ENCODE measurements at places on chromosomes 5 and 9.

GRCh38 chr5:11047030-11047429, 286.0 kb upstream of the DAP start:
- no peak for DNase-seq

GRCh38 chr5:89421035-89421434, 538.1 kb upstream of the MEF2C start:
- peak; percentile 6 for DNase-seq

GRCh38 chr9:94302426-94302825, 26.0 kb downstream of the NUTM2F start:
- DNase-seq: no peak

DNA sequence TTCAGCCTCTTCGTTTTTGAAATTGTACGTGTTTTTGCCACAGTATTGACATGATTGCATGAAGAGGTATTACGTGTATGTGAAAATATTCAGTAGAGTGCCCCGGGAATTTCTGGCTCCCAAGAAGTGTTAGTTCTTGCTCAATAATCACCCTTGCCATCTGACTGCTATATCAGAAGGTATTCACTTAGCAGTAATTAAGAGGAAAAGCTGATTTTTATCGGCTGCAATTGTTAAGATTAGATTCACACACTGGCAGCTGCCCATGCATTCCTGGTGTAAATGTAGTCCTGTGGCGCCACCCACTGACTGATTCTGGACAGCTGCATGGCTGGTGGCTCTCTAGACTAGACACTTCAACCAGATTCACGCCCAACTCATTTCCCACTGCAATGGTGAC, 440.1 kb upstream of the ADAMTS16 start:
- DNase-seq: peak; percentile 65

DNA sequence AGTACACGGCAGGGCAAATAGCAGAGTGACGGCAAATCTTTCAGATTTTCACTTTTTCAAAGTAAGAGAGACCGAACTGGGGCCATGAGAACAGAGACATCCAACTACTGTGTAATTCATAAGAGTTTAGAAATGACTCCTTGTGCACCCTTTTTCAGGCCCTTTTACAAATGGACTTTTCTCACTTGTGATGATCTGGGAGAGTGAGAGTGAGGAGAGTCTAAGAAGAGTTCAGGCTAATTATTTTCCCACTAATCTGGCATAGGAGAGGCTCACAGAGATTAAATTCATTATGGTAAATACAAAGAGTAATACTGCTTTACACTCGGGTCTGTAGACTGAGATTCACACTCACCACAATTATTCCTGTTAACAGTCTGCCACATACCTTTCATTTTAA, 880 bp upstream of the CCNG1 start:
- DNase-seq: no peak

DNA sequence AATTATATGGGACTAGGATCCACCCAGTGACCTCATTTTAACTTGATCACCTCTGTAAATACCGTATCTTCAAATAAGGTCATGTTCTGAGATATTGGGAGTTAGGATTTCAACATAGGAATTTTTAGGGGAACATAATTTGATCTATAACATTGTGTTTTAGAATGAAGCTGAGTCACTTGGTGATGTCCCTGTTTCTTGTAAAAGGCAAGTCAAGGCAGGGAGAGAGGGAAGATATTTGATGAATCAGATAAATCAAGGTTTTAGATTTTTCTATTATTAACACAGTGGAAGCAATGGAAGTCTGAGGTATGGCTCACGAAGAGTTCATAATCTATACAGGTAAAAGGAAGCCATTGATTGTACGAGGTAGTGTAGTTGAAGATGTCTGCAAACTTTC, 11.8 kb upstream of the GPR151 start:
- DNase-seq: no peak

DNA sequence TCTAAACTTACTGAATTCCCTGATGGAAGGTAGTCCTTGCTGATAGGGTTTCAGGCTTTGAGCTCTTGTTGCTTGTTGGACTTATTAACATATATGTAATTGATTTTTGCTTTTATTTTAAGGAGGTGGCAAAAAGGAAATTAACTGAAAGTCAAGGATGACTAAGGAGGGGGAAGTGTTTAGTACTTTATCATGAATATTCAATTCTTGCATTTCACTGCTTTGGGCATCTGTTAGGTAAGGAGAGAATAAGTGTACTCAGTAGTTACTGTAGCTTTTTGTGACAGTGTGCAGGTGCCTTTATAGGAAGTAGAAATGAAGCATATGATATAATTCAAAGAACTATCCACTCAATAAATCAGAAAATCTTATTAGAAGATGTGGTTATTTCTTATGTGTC, 47.1 kb downstream of the DMXL1 start:
- no peak for DNase-seq

DNA sequence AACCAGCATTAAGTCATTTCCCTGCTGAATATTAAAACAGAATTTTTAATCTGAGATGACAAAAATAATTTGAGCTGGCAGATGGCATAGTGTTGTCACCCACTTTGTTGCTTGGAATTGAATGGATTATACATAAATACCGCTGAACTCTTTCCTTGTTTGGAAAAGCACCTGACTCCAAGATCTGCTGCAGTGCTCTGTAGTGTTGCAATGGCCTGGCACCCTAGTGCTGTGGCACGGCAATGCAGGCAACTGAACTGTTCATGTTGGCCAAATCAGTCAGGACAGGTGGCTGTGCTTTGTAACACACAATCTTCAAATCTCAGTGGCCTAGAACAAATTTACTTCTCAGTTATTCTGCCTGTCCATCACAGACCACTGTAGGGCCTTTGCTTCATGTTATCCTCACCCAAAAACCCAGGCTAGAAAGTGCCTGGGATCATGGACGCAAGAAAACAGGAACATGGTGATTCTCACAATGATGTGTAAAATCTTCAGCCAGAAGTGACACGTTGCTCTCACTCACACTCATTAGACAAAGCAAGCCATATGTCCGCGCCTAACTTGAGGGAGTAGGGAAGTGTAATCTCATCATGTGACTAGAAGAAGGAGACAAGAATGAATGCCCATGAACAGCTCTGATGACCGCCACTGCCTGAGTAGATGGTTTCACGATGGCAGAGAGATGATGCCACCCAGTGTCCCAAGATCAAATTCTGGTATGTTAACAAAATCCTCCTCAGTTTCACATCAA, 191.9 kb upstream of the PUM3 start:
- no peak for DNase-seq

DNA sequence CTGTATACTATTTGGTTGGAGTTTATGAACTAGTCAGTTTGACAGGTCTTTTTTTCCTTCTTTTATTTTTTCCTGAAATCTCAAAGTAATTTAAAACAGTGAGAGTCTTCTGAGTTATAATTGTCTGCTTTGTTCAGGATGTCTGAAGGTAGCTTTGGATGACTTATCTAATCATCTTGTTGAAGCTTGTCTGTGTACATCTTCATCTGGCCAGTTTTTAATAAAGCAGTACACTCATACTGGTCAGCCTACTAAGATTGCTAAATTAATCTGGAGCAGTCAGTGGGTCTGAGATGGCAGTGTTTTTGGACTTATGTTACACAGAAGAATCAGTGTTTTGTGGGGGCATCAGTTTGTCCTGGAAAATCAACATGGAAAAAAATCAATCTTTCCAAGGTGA, 482.4 kb downstream of the CDH10 start:
- no peak for DNase-seq

DNA sequence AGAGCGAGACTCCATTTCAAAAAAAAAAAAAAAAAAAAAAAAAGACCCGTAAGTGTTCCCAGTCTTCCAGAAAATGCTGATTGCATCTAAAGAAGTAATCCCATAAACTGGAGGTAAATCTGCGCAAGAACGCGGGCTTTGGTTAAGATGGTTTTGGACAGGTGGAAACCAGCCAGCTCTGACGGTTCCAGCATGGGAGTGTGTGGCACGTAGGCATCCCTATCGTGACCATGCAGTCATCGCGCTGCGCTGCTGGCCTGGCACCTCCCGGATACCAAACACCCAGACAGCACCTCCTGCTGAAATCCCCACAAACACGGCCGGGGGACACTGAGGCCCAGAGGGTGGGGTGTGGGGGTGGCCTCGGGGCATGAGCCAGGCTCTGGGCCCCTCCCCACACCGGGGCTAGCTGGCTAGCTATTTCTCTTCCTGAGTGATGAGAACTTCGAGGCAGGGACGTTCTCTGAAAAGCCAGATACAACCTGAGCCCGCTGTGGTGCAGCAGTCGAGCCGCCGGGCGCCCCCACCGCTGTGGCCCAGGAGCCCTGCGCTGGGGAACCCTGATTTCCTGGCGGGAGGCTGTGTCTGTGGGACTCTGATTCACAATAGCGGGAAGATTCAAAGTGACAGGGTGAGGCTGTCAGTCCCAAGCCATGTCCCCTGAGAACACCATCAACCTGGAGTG, 32.2 kb upstream of the NOTCH1 start:
- DNase-seq: no peak

DNA sequence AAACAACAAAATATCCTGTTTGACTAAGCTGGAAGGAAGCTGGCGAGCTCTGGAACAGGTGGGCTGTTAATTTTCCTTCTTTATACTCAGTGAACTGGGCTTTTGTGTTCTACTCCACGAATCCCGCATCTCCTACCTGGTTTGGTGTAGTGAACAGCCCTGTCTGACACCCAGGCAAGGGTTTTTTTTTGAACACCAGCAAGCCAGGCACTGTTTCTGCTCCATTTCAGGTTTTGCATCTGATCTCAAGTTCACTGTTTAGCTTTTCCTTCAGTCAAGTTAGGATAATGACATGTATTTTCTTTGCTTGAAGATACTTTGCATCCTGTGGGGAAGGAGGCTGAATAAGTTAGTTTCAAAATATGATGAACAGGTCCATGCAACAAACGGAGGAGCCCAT, 204.5 kb downstream of the SEMA6A start:
- no peak for DNase-seq

DNA sequence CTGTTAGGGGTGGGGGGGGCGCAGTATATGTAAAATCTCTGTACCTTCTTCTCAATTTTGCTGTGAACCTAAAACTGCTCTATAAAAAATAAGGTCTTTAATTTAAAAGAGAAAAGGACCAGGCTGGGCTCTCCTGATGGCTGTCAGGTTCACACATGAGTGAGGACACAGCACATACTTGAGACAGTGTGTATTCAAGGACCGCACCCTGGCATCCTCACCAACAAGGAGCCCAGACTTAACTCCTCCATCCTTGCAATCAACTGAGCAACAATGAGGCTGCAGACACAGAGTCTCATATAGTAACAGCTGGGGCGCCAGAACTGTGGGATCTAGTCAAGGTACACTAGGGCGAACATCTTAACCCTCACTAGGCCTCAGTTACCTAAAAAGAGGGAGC, 9.8 kb downstream of the TNIP1 start:
- no peak for DNase-seq

DNA sequence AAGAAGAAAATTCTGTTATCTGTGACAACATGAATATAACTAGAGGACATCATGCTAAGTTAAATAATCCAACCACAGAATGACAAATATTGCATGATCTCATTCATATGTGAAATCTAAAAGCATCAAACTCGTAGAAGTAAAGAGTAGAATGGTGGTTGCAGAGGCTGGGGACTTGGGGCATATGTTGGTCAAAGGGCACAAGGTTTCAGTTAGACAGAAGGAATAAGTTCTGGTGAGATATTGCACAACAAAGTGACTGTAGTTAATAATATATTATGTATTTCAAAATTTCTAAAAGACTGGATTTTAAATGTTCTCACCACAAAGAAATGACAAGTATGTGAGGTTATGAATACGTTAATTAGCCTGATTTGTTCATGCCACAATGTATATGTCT, 24.8 kb downstream of the GRIA1 start:
- DNase-seq: peak; percentile 95

DNA sequence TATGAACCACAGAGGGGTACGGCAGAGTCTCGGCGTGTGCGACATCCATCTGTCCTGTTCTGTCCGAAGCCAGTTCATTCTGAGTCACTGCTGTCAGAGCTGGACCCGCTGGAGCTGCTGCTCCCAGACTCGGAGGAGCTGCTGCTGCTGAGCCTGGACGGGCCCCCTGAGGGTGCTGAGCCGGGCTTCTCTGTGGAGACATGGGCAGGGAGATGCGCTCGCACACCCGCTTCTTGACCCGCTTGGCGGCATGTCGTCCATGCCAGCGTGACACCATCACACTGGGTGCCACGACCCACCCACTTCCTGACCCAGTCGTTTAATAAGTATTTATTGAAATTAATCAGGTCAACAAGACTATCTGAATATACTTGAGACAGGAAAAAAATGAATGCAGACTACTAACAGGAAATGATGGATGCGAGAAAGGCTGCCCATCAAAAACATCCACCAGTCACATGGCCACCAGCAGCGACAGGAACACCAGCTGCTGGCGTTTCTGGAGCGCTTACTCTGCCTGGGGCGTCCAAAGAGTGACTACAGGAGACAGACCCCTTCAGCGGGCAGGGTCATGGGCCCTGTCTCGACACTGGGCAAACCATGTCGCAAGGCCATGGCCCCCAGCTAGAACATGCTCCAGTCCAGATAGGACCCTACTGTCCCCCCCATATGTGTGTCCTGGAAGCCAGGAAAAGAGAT, 8.4 kb downstream of the BRD3OS start:
- no peak for DNase-seq

GRCh38 chr9:92377876-92378275, 26.5 kb downstream of the OGN start:
- DNase-seq: no peak

GRCh38 chr9:137434498-137435380, 6.4 kb downstream of the ENTPD8 start:
- DNase-seq: no peak

- no peak for DNase-seq
These were observed 309.2 kb downstream of the AGTPBP1 start for GRCh38 chr9:85432599-85432998.

- DNase-seq: no peak
These were observed 68.0 kb downstream of the CACNA1B start for GRCh38 chr9:137945581-137945980.

DNA sequence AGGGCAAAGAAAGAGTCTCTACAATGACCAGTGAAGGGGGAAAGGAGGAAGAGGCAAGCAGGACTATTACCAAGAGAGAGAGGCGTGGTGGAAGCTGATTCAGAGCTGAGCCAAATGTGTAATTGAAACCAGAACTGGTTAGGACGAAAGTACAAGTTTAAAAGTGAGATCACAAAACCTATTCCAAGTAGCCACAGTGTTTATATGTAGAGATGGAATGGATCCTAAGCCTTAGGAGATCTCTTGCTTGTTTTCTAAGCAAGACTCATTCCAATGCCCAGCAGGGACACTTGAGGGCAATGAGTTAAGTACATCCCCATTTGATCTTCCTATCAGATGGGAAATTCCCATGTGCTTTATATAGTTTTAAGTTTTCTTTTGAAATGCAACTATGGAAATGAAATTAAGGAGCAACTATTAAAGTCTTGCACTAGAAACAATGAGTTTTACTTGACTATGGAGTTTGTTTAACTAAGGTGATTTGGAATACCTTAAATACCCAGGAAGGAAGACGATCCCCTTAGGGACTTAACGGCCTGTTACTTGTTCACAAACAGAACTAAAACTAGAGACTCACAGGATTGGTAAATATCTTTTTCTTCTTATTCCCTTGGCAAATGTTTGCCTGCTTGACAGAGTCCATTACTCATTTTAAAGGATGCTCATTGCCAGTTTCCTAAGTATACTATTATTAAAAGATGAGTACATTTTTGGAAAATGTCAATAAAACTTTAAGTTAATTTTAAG, 51.1 kb upstream of the SNX2 start:
- peak; percentile 86 for DNase-seq
